Stimulated activated CD8-positive, alpha-beta memory T cell treated with anti-CD3 and anti-CD28 coated beads, Interleukin-4, amount 100 ng/mL, for 1 hour (primary cell): ENCODE measurements at places on chromosomes 5 and 9.

- DNase-seq: no peak
Measured at GRCh38 chr5:96967400-96967799, 31.5 kb downstream of the LNPEP start.

DNA sequence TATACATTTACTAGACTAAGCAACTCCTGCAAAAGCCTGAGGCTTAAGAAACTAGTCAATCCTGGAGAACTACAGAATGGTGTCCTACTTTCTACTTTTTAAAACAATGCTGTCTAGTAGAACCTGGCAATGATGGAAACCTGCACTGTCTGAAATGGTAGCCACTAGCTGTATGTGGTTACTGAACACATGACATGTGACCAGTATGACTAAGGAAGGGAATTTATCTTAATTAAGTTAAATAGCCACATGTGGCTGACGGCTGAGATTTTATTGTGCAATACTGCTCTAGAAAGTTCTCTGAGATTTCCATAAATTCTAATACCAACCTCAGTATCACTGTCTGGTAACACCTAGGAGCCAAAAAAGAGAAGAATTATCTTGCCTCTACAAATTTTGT, 44.9 kb upstream of the RAPGEF6 start:
- no peak for DNase-seq

- no peak for DNase-seq
Measured at GRCh38 chr5:154642499-154643245, 112.5 kb upstream of the LARP1 start.

DNA sequence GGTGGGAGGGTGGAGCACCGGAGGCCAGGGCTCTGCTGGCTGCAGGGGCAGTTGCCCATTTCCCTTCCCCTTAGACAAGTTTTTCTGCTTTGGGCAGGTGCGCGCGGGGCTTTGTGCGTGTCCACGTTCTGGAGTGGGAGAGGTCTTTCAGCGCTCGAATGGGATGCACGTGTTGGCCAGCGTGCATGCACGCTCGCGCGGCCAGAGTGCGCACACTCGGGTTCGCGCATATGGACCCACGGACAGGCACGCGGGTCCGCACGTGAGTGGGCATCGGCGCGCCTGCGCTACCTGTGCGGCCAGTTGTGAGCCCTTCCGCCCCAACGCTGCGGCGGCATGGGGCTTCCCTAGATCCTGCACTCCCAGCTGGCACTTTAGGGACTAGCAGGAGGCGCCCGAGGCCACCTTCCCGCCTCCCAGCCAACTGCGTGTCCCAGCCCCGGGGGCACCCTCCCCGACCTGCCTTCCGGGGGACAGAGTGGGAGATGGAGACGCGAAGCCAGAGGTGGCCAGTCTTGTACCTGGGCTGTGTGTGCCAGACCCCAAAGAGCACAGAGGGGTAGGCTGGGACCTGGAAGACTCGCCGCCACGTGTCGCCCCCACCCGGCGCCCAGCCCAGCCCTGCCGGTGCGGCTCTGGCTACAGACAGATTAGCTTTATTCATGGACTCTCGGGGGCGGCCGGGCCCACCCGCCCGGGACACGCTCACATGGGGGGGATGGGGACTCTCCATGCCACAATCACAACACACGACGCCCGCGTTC, 9.8 kb upstream of the GPRIN1 start:
- no peak for DNase-seq

DNA sequence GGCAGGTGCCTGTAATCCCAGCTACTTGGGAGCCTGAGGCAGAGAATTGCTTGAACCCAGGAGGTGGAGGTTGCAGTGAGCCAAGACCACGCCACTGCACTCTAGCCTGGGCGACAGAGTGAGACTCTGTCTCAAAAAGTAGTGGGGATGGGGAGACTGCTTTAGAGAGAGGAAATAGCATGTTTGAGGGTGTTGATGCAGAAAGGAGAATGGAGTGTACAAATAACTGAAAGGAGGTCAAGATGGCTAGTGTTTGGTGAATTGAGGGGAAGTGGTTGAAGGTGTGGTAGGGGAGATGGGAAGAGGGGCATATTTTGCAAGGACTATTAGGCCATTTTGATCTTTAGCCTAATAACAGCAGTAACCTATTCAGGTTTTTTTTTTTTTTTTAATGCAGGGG, 18.2 kb downstream of the TENT2 start:
- no peak for DNase-seq

- DNase-seq: no peak
Measured at GRCh38 chr9:133003671-133004090, 25.2 kb downstream of the GFI1B start.

DNA sequence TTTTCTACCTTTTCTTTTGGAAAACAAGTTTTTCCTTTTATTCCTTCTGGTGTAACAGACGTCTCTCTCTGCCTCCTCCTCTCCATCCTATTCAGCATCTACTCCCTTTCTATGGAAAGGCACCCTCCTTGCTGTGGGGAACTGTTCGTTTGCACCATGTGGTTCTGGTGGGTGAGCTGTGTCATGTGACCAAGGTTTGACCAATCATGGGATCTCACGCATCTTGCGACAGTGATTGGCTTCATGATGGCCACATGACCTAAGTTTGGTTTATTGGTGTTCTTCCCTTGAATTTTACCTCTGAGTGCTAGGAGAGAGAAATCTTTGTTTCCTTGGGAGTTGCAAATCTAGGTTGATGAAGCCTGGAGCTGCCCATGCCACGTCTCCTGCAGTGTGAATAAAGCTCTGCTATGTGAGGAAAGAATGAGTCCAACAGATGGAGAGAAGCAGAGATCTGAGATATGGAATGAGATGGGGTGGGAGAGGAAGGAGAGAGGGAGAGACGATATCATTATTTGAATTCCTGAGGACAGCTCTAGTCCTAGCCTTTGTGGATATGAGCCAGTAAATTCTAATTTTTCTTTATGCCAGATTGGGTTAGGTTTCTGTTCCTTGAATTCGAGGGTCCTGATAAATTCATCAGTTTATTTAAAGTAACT, 178.8 kb upstream of the IL12B start:
- no peak for DNase-seq

DNA sequence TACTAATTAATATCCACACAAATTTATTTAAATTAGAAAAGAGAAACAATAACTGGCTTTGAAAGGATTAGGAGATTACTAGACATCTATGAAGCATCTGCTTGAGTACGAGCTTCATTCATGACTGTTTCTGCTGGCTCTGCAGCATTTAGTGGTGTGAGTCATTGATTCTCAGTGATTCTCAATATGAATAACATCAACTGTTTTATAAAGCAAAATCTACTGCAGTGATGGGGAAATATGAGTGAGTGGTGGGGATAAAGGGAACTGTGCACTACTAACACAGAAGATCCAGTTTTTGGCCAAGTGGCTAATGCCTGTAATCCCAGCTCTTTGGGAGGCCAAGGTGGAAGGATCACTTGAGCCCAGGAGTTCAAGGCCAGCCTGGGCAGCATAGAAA, 8.4 kb downstream of the FNBP1 start:
- DNase-seq: no peak

GRCh38 chr5:154892369-154892771, 33.9 kb downstream of the CNOT8 start:
- DNase-seq: no peak

- no peak for DNase-seq
Measured at GRCh38 chr5:118902656-118903438, 85.5 kb downstream of the DTWD2 start.

DNA sequence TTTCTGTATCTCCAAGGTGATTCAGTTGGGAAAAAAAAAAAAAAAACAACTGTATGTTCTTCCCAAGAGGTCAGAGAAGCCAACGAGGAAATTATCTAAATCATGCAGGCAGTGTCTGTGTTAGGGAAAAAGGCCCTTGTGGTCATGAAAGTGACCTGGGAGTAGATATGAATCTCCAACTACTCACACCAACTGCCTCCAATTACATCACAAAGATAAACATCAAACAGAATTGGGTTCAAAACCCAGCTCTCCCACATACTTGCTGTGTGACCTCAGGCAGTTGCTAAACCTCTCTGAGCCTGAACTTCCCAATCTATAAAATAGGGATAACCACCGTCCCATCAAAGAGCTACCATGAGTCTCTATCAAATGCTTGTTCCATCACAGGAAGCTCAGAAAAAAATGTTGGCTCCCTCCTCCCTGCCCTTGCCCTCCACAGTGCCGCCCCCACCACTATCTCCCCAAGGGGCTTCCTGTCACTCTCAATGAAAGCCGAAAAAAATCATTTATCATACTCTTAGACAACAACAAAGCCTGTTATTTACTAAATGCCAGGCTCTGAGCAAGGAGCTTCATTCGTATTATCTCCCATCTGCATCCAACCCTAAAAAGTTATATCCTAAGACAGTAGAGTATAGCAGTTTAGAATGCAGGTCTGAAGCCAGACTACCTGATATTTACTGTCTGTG, 42.9 kb downstream of the CDK5RAP2 start:
- DNase-seq: no peak

GRCh38 chr9:126705767-126706697, 92.3 kb downstream of the LMX1B start:
- peak; percentile 45 for DNase-seq

DNA sequence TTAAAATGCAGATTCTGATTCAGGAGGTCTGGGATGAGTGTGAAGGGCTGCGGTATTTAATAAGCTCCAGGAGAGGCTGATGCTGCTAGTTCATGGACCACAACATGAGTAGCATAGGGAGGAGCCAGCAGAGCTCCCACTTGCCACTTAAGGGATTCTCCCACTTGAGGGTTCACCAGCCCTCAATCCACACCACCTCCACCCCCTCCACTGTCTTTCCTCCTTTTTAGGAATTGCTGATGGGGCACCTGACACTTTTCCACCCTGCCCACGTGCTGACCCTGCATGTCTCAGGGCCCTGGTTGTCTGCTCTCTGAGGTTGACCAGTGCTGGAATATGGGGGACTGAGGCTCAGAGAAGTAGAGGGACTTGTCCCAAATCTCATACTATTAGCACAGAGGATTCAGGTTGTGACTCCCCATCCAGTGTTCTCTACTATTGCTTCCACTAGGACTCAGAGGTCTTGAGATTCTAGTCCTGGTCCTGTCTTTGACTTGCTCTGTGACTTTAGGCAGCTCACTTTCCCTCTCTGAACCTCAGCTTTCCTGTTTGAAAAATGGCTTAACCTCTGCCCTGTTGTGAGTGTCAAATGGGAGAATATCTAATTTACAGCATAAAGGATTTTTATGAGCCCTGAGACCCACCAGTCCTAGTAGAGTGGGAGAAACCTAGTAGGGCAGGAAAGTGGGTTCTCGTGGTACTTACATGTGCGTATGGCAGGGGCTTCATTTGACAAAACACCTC, 72.9 kb downstream of the PPARGC1B start:
- no peak for DNase-seq

DNA sequence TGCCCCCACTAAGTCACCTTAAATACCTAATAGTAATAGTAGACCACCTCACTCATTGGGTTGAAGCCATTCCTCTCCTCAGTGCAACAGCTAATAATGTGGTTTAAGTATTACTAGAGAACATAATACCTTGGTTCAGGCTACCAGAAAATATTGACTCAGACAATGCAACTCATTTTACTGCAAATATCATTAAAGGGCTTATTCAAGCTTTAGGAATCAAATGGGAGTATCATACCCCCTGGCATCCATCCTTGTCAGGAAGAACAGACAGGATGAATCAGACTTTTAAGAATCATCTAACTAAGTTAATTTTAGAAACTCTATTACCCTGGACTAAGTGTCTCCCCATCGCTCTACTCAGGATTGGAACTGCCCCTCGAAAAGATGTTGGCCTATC, 6.8 kb upstream of the RNF180 start:
- no peak for DNase-seq

DNA sequence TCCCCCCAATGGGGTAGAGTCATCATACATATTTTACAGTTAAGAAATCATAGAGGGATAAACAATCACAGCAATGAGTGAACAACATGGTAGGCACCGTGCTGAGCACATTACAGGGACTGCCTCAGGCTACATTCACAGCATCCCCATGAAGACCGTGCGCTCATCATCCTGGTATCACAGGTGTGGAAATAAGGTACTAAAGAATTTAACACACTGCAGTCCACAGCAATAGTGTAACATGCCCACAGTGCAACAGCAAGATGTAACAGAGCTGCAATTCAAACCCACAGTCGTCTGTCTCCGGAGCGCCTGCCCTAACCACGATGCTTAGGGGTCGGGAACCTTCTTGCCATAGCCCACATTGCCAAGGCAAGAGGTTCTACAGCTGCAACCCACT, 5.6 kb downstream of the SLIT3 start:
- no peak for DNase-seq

- DNase-seq: no peak
Measured at GRCh38 chr5:78522476-78523260, 125.9 kb downstream of the LHFPL2 start.

- DNase-seq: no peak
Measured at GRCh38 chr9:69785757-69786156, 25.9 kb upstream of the PTAR1 start.

- DNase-seq: no peak
Measured at GRCh38 chr5:168908207-168908606, 329.0 kb upstream of the PANK3 start.
